CD4-positive, alpha-beta T cell treated with Interferon gamma for 1 hour (primary cell): ENCODE measurements at places on chromosomes 12 and 14.

- DNase-seq: no peak
Observed at GRCh38 chr12:130711756-130712155, 4.3 kb downstream of the RIMBP2 start.

DNA sequence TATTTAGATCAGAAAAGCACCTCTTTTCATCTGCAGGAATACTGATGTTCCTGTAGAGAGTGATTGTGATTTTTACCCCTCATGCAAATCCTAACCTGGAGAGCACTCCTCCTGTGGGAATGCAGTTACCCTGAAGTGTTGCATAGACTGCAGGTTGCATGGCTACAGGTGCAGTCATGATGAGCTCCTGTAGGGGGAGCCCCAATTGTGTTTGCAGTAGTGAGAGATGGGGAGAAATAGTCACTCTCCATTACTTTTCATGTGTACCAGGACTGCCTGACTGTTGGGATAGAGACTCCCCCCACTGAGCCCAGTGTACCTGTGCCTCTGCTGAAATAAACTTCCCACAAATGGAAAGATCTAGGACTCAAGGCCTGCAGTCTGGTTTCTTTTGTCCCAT lies 1086.5 kb downstream of the SLC6A15 start:
- DNase-seq: no peak

DNA sequence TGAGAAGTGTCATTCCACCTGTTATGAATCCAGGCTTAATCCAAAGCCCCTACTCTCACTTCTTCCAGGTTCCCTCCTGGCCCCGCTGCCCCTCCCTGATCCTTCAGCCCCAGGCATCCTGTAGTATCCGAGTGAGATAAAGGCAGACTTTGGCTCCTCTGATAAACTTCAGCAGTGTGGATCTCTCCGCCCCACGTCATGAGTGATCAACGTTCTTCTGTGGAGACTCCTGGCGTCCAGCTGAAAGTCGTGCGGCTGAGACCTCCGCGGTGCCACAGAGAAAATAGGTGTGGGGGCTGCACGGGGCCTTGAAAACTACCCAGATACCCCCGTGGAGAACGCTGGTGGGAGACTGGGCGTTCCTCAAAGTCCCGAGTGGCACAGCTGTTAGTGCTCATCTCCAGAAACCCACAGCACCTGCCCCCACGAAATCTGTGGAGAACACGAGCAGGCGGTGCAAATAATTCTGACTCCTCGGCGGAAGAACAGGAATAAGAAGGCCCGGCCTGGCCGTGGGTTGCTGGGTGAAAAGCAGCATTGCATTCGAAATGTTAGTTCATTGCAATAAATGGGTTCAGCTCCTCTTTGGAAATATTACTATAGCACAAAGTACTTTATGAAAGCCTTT lies 180.0 kb upstream of the RGS6 start:
- DNase-seq: no peak

DNA sequence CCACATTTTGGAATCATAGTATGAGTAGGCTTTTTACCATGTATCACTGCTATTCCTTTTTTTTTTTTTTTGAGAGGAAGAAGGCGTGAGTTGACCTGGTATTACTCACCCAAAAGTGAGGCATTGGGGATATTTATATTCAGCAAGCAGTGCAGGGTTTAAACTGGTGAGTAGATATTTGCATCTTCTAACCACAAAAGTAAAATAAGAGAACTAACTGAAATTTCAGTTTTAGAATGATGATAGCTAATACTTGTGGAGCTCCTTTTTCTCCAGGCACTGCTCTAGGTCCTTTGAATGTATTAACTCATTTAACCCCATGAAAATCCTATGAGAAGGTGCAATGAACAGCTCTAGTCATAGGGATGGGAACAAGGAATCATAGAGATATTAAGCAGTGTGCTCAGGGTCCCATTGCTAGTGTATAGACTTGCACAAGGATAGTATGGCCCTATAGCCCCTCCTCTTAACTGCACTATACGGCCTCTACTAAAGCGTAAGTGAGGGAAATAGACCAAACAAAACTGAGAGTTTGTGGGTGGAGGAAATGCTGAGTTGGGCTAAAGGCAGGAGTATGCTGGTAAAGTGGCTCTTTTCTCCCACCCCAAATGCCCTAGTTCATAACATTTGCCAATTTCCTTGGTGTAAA lies 104.3 kb upstream of the MAX start:
- no peak for DNase-seq

DNA sequence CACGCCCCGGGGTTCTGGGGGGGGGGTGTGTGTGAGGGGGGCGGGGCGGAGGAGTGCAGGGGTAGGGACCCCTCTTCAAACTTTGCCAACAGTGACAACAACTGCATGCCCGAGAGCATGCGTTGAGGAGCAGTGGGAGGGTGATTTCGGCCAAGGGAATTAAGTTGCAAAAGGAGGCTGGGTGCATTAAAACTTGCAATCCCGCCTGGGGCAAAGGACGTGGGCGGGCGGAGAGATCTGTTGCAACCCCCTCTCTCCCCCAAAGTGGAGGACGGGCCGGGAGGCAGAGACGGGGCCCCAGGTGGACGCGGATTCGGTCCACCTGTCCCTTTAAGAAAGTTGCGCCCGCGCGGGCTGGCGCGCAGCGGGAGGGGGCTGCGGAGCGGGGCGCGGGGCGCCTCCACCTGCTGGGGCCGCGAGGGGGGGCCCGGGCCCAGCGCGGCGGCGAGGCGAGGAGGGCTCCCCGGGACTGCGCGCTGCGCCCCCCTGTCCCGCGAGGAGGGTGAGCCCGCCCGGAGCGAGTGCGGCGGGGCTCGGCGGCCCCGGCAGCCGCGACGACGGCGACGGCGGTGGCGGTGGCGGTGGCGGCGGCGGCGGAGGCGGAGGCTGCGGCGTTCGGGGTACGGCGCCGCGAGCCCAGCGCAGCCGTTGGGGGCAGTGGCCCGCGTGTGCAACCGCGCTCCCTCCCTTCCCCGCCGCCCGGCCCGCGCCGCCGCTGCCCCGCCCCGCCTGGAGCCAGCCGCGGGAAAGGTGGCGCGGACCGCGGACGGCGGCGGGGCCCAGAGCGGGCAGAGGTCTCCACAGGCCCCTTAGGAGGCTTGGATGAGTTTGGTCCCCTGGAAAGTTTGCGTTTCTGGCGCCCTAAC lies 530 bp upstream of the FOXN4 start:
- DNase-seq: no peak
